CD4-positive, alpha-beta T cell treated with Interferon alpha-2 for 1 hour (primary cell): ENCODE measurements at places on chromosomes 1 and 21.

GRCh38 chr1:230191079-230191804 lies 124.2 kb downstream of the GALNT2 start:
- DNase-seq = peak; percentile 16

DNA sequence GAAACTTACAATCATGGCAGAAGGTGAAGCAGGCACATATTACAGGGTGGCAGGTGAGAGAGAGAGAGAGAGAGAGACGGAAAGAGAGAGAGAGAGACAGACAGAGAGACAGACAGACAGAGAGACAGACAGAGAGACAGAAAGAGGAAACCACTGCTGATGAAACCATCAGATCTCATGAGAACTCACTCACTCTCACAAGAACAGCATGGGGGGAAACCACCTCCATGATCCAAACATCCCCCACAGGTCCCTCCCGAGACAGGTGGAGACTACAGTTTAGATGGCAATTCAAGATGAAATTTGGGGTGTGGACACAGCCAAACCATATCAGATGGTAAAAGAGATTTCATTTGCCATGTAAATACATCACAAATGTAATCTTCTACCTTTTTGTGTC lies 708.1 kb downstream of the MRPL39 start:
- no peak for DNase-seq

GRCh38 chr1:58005212-58005611 lies 541.3 kb downstream of the OMA1 start:
- no peak for DNase-seq

DNA sequence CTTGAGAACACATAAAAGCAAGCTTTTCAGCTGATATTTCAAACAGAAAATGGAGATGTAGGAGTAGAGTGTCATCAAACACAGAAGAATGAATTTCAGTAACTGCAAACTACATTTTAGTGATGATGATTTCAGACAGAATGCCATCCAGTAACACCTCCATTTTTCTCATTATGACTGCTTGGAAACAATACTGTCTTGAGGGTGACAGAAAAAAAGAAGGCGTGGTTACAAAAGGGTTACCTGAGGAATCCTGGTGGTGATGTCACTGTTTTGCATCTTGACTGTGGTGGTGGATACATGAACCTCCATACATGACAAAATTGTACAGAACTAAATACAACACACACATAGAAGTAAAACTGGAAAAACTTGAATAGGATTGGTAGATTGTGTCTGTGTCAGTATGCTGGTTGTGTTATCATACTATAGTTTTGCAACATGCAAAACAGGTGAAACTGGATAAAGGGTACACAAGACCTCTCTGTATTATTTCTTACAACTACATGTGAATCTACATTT lies 375.9 kb downstream of the PTBP2 start:
- DNase-seq = no peak

DNA sequence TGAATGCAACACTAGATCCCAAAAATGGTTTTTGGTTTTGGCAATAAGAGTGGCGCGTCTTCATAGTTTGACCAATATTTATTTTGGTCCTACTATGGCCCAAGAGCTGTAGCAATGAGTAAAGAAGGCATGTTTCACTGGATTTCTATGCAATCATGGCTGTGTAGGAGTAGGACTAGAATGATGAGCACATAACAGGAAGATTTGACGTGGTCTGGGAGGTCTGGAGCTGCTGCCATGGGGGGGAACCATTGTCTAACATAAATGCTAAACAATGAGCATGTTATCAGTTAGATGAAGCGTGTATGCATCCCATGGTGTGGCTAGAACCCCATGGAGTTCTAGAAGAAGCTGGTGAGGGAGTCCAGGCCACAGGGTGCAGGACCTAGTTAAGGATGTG lies 38.3 kb downstream of the OLIG1 start:
- DNase-seq = no peak

- no peak for DNase-seq
Measured at GRCh38 chr1:11475748-11476147, 3.2 kb upstream of the DISP3 start.

- no peak for DNase-seq
Measured at GRCh38 chr1:216173376-216173995, 249.8 kb downstream of the USH2A start.

- no peak for DNase-seq
Measured at GRCh38 chr1:193434319-193434718, 247.9 kb upstream of the B3GALT2 start.

DNA sequence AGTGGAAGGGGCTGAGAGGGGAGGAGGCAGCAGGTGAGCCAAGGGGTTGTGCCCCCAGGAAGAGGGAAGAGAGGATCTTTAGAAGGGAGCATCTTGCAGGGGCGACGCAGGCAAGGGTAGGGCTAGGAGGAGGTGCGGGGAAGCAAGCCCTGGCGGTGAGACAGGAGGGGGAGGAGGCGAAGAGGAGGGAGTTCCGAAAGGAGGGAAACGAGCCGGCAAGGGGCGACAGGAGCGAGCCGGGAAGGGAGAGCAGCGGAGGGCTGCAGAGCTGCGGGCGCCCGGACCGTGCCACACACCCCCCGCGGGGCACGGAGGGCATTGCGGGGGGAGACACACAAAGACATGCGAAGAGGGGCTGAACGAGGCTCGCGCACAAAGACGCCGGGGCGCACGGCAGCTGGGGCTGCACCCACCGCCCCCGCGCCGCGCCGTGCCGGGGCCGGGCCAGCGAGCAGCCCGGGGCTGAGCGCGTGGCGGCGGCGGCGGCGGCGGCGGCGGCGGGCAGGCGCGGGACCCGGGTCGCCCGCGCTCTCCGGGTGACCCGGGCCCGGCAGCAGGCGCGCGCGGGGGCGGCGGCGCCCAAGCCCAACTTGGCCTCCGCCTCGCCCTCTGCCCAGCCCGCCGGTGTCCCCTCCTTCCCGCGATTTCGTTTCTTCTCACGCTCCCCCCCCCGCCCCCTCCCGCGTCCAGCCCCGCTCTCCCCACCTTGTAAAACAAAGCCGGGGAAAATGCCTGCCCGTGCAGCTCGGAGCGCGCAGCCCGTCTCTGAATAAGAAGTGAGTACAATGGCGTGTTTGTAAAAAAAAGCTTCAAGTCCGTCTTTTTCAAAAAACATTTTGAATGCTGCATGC lies at the start of gene KCNK2:
KCNK2 (plus strand) TSS at position 206 of the 851 bp plus-strand sequence. CDS start 649 bp downstream, outside the sequence.
- no peak for DNase-seq

DNA sequence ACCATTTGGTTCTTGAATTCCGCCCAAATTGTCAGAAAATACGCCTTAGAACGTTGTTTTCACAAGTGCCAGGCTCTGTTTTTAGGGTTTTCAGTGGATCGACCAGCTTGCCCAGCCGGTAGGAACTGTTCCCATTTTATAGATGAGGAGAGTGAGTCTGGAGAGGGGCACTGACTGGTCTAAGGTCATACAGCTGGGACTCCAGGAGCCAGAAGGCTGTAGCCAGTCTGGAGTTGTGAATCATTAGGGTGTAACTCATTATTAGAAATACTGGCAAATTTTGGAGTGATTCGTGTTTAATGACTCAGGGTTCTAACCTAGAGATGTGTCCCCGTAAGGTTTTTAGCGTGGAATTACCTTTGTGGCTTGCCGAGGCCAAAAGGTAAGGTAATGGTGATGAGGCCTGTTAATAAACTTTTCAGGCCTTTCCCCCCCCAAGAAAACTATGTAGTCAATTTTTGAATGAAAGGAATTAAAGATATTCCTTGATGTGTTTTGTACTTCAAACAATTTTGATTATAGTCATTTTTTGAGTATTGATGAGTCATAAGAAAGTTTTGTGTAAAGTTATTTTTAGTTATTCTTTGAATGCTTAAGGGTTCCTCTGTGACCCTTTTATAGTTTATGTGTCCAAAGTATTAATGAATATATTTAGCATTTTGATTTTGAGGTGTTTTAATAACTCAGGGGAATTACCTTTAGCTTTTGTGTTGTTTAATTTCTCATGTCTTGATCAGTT lies 2.1 kb downstream of the DYRK1A start:
- peak; percentile 12 for DNase-seq

- no peak for DNase-seq
Measured at GRCh38 chr1:230084408-230085177, 17.6 kb downstream of the GALNT2 start.

- DNase-seq = no peak
Measured at GRCh38 chr1:47507881-47508701, 70.2 kb downstream of the FOXD2 start.

DNA sequence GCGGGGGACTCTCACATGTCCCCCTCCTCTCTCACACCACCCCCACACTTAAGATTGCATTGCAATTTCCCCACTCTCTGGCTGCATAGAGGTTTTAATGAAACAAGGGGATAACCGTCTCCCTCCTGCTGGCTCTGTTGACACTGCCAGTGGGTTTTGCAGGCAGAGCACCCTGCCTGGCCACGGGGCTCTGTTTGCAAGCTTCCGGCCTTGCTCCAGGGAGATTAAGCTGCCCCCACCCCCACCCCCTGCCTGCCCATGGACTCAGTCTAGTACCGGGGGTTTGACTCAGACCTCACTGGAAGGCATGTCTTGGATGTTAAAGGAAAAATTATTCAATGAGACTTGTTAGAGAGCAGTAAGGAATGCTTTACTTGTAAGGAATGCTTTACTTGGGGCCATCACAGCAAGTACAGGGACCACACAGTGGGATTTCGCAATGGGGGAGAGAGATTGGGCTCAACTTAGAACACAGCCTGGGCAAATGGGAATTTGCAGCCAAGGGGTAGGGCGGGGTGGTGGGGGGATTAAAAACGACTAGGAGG lies 101.0 kb downstream of the AJAP1 start:
- DNase-seq = no peak

GRCh38 chr1:63126104-63126503 lies 196.3 kb upstream of the FOXD3 start:
- no peak for DNase-seq

GRCh38 chr1:211490821-211491415 lies 1.0 kb downstream of the RD3 start:
- no peak for DNase-seq

DNA sequence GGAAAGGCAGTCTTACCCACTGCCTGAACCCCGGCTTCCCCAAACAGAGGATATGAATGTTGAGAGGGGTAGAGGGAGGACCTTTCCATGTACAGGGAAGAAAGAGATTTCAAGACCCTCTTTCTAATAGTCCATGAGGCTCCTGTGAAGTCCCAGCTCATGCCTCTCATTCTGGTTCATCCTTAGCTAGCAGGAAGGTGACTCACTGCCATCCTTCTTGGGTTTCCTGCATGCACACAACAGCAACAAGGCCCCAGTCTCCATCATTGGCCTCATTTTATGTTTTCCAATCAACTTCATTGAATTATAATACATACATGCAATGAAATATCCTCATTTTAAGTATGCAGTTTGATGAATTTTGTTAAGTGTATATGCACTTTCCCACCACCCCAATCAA lies 46.2 kb downstream of the SYT2 start:
- no peak for DNase-seq

- no peak for DNase-seq
Measured at GRCh38 chr1:86273066-86273465, 116.5 kb upstream of the COL24A1 start.

DNA sequence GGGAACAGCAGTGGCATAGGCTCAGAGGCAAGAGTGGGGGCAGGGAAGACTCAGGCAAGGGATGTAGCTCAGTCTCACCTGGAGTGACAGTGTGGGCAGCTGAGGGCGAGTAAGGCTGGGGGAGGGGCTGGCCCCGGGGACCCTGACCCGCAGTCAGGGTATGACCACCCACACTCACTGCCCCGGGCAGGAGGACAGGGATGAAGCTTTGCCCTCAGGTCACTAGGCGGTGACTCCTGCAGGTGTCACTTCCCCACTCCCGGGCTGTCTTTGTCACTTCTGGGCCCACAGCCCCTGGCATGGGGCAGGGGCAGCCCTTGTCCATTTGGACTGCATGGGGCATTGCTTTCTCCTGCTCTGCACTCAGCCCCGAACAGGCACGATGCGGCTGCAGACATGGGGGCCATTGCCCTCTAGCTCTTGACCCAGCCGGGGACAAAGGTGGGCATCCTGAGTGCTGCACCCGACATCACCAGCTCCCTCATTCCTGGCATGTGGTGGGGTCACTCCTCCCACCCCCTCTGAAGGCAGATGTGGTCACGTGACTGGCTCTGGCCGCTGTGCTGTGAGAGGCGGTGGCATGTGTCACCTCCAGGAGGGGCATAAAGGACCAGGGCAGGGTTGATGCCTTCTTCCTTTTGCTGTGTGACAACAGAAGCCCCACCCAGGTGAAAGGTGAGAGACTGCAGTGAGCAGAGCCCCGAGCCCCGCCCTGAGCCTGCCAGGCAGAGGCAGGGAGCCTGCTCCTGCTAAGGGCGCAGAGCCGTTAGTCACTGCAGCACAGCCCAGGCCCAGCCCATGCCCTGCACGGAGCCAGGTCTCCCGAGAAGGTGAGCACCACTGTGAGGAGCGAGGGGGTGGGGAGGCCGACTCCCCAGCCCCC lies 66.0 kb downstream of the MATN1 start:
- DNase-seq = no peak

DNA sequence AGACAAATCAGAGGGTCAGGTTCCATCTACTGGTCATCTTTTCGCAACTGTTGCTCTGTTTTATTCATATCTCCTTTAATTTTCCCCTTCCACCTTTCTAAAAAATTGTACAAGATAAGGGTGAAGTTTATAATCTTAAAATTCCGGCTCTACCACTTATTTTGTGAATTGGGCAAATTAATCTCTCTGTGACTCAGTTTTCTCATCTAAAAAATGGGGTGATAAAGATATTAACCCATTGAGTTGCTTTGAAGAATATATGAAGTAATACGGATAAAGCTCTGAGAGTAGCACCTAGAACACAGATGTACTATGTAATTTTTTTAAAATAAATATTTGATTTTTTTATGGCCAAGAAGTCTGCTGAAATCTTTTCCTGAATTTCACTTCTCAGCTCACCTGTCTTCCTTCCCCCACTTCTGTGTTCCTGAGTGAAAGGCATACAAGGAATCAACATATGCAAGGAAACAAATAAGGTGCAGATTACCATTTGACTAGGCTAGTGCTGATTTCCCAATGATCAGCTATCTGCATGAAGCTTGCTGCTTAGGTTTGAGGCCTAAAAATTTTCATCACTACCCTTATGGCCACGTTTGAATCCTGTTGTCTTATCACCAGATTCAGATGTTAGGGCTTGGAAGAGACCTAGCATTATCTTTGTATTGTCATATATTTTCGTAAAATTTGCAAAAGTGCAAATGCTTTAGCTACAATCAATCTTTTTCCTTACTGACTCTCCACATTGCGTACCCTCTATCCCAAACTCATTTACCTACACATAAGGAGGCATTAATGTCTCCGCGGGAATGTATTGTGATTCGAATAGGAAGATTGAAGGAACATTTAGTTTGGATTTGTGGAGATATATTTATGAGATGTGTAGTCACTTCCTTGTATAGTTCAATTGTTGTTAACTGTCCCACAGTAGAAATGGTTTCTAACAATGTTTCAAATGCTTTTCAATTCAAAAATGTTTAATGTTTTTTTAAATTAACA lies 718.3 kb upstream of the PTBP2 start:
- no peak for DNase-seq

DNA sequence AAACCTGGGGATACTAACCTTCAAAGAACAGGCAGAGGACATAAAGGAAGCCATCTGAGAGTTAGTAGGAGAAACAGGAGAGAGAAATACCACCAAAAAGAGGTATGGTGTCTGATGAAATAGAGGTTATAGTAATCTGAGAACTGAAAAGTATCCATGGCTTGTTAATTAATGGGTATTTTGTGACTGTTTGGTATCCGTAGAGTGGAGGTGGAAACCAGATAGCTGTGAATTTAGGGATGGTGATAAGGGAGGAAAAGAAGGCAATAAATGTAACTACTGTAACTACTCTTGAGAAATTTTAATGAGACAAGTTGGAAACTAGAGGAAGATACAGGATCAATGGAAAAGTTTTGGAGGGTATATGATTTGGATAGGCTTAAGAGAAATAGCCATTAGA lies 27.5 kb downstream of the PRKAA2 start:
- no peak for DNase-seq
